Activated T-cell treated with anti-CD3 and anti-CD28 coated beads for 24 hours (primary cell): ENCODE measurements at places on chromosomes 5 and 9.

DNA sequence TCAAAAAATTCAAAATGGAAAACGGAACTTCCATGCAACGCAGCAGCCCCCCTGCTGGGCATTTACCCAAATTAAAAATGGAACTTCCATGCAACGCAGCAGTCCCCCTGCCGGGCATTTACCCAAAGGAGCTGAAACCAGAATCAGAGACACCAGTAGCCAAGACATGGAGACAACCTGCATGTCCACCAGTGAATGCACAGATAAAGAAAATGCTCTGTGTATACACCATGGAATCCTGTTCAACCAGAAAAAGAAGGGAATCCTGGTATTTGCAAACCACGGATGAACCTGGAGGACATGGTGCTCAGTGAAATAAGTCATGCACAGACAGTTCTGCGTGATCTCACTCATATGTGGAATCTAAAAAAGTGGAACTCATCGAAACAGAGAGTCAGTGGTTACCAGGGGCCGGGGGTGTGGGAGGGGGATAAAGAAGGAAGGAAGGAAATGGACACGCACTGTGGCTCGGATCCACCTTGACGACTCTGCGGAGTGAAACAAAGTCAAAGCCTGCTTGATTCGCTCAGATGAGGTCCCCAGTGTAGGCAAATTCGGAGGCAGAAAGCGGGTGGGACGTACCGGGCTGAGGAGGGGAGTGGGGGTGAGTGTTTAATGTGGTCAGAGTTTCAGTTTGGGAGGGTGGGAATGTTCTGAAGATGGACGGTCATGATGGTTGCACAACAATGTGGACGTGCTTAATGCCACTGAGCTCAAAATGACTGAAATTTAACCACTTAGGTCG is 40.2 kb upstream of the EXOC3 start:
- DNase-seq = no peak

- no peak for DNase-seq
Observed at GRCh38 chr5:14032918-14033317, 88.4 kb upstream of the DNAH5 start.

- no peak for DNase-seq
Observed at GRCh38 chr9:2639786-2640185, 18.2 kb downstream of the VLDLR start.

GRCh38 chr5:181105391-181106025 is 25.5 kb downstream of the OR2V1 start:
- no peak for DNase-seq

DNA sequence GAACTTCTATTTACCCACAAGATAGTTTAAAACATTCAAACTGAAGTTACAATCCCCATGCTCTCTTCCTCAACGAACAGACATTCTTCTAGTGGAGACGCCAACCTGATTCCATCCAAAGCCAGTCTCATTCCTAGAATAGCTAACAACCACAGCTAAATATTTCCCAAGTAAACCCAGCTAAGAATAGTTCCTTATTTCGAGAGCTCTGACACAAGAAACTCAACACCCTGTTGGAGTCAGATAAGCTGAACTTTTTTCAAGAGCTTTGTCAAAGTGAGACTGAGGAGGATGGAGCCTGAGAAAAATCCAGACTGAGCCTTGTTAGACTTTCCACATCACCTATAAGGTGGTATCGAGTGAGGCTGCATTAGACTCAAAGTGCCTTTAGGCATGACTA is 56.7 kb upstream of the RPS23 start:
- no peak for DNase-seq

DNA sequence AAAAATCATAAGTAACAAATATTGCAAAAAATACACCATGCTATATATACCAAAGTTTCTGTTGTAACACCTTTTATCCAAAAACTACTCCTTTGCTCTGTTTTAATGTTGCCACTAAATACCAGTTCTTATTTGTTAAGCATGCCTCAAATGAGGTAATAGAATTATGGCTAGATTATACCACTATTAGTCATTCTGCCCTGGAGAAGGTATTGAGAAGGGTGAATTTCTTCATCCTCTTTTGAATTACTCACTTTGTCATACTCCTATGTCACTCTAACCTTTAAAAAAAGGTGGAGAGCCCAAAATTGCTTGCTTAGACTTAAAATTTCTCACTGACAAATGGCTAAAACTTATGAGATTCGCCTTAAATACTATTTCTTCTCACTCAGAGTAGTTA is 750.9 kb downstream of the MAT2B start:
- no peak for DNase-seq

DNA sequence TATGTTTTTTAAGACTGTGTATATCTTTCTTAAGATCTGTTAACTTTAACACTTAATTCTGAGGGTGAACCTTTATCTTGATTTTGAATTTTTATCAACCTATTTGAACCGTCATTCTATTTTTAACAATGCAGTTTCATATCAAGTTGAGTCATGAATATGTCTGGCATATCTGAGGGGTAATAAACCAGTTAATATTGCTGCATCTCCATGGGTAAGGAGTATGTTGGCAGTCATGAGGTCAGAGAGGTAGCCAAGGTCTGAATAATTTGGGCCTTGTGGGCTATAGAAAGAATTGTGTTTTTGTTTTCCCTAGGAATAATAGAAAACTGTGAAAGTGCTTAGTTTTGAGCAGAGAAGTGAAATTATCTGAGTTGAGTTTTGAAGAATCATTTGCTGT is 419.0 kb downstream of the PLK2 start:
- DNase-seq = no peak
